Activated CD8-positive, alpha-beta T cell treated with anti-CD3 and anti-CD28 coated beads for 36 hours (primary cell): ENCODE measurements at places on chromosomes 1 and 21. TPM values are rescaled to one million over a fixed set of nuclear protein-coding genes. Genes with fewer than 3 reads are reported as not detected.

Gene PLXNA2
- 0.13 TPM for total RNA-seq

Gene TEX38
- not detected for total RNA-seq

Gene FAM89A
- total RNA-seq: 14.2 TPM

Gene NKAIN1
- total RNA-seq: not detected

Gene ST3GAL3
- total RNA-seq: 20.0 TPM

Gene SMIM12
- 36.6 TPM for total RNA-seq

- DNase-seq: no peak
These were observed 8.4 kb downstream of the KCNN3 start for GRCh38 chr1:154861607-154862094.

- no peak for DNase-seq
These were observed 95.7 kb upstream of the NCAM2 start for GRCh38 chr21:20902511-20902910.

DNA sequence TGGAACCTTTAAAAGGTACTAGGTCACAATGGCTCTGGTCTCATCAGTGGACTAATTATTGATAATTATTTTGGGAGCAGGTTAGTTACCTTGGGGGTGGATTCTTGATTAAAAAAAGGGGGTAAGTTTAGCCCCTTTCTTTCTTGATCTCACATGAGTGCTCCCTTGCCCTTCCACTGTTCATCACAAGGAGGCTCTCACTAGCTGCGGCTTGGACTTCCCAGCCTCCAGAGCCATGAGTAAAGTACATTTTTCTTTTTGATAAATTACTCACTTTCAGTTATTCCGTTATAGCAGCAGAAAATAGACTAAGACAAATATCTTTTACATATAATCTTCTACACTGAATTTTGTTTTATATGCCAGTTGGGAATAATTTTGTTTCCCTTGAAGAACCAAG is 254.8 kb upstream of the DEPDC1 start:
- no peak for DNase-seq

DNA sequence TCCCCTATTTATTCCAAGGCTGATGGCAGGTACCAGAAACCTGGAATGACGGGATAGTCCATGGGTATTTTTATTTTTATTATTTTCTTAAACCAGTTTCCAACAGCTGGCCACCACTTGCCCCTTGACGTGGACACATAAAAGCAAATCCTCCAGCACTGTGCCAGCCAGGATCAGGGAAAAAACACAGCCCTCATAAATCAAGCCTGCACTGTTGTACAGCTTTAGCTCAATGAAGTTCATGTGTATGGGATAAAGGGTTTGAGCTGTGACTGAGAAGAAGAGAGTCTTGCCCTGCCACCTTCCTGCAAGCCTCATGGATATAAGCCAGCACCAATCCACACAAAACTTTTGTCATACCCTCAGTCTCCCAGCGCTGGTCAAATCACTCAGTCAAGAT is 303.8 kb upstream of the SPAG17 start:
- DNase-seq: no peak

DNA sequence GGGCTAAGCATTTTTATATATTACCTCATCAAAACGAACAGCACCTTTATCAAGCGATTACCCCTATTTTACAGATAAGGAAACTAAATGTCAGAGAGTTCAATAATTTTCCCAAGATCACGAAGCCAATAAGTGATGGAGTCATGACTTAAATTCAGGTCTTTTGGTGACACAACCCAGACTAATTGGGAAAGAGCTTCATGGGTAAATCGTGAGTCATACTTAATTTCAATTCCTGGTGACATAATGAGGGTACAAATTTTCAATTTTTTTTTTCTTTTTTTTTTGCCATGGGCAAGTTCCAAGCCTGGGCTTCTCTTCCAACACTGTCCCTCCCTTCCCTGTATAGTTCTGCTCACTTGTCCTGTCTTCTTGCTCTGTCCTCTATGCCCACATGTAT is 30.1 kb upstream of the IL10 start:
- no peak for DNase-seq

- no peak for DNase-seq
These were observed 46.0 kb downstream of the RPL5 start for GRCh38 chr1:92877792-92878191.

DNA sequence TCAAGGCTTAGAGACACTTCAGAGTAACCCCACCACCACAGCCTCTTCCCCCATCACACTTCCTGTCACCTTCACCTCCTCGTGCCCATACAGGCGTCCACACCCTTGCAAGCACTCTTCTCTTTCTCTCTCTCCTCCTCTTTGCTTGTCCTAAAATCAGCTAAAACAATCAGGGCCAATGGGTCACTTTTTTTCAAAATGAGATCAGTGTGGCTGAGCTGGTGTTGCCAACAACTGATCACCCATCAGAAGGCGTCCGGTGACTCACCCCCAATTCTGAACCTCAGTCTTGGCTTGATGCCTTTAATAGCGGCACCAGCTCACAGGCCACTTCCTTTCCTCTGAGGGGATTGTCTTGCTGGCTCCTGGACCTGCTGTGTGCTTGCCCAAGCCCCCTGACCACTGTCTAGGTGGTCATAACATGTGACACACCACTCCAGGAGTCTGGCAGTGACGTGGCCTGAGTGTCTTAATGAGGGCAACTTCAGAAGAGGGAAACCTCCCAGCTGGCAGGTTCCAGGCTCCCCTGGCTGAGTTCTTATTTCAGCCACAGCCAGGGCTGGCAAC is 1.6 kb downstream of the DRAXIN start:
- peak; percentile 84 for DNase-seq

DNA sequence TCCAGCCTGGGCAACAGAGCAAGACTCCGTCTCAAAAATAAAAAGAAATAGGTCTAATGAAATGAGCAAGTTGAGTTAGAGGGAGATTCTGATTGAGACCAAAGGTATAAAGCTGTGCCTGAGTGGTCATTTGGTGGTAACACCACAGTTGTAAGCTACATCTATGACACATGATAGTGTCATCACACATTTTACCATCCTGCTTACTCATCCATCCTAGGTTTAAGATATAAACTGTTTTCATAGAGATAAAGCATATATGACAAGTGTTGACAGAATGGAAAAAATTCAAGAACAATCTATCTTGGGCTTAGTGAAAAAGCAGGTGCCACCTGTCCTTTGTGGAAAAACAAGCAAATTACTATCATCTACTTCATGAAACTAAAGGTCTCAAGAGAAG is 7.1 kb upstream of the CFAP141 start:
- DNase-seq: no peak

DNA sequence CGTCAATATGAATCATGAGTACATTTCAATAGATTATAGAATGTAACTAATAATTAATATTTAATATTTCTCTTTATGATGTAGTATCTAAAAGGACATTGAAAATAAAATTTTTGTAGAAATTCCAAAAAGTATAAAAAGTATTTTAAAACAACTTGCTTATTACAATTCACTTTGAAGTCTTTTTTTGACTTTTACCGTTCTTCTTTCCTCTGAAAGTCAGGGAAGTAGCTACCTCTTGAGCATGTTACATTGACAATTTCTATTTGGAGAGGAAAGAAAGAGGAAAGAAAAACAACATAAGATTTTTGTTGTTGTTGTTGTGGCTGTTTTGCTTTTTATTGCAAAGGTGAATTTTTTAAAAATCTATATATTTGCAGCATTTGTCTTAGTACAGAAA is 1.3 kb downstream of the PTPRC start:
- no peak for DNase-seq

- DNase-seq: no peak
These were observed 35.5 kb downstream of the RHOU start for GRCh38 chr1:228770779-228771223.
